SK-N-SH treated with all-trans-retinoic acid at 6 μM for 48 hours (cell line): ENCODE measurements at places on chromosomes 6 and 20.
A peak's percentile ranks its signal among the peaks of the same experiment; 100 is the strongest.

DNA sequence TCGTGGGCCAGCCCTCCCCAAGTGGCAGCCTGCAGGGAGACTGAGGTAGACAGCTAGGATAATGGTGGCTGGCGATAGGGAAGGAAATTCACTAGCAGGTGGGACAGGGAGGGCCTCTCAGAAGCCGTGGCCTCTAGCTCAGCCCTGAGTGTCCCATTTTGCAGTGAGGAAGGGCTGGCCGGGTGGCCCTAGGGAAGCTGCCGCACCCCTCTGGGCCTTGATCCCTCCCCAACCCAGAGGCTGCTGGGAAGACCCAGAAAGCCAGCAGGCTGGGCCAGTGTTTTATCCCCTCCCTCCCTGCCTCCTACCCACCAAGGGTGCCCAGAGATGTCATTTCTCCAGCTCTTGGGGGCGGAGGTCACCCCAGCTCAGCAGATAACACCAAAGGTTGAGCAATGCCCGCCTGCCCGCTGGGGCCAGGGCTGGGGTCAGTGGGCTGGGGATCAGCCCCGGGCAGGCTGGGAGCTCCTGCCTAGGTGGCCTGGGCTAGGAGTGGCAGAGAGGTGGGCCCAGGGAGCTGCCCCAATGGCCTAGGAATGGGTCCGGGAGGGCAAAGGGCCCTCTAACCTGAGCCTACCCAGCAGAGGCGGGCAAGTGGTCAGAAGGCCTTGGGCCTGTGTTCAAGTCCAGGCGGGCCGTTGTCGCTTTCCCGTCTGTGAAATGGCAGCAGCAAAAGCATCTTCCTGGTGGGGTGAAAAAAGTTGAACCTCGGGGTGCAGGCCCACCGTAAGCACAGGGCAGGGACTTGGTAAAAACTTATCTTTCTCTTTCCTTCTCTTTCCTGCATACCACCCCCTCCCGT, 1.6 kb upstream of the CEBPB start:
- no peak for ATAC-seq

DNA sequence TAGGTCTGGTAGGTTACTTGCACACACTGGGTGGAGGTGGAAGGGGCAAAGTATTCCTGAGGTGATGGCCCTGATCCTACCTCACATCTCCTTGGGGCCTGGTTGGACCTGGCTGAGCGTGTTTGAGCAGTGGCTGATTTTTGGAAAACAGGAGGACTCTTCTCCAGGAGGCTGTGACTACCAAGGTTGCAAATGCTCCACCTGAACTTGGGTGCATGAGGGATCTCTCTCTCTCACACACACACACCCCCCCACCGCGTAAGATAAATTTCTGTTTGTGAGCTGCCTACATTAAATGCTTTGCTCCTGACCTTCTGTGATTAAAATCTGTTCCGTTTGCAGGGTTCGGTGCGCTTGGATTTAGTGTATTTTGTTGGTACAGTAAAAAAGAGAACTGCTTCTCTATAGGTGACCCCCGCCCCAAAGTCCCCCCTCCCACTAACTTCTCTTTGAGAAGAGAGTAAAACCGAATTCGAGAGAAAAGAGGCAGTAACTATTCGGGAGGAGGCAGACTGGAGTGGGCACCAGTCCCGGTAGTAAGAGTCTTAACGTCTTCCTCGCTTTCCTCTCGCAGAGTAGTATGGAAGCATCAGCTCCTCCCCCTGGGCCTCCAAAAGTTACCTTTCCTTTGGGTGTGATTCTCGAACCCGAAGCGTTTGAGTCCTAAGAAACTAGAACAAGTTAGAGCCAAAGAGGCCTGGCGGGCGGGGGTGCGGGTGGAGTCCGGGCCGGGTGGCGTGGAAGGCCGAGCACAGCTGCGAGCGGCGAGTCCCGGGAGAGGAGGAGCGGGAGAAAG, 585 bp upstream of the DSE start:
- peak; percentile 57 for ATAC-seq

DNA sequence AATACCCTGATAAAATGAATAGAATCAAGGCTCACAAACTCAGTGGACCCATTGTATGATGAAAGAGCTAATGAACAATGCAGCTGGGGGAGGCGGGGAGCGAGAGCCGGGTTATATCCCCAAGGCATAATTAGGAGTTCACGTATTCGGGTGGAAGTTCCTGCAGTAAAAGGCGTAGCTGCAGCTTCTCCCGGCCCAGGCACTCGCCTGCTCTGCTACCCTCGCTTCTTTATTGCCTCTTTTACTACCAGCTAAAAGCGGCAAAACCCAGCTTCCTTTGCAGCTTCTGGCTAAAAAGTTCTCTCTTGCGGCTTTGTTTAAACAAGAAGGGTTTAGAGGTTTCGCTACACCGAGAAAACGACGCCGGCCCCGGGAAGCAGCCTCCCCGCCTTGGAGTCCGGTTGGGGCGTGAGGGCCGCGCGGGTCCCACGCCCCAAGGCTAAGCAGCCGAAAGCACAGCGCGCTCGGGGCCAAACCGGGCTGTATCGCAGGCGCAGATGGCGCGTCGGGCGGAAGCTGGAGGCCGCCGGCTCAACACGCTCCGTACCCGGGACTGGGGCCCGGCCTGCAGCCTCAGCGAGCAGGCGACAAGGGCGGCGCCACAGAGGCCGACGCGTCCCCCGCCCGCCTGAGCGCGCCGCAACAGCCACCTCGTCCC, 1.6 kb downstream of the ZBTB2 start:
- ATAC-seq, result peak; percentile 71; the same call in 2 of the 3 replicates

- ATAC-seq, result peak; percentile 76
Observed at GRCh38 chr6:34595332-34596184, 39.4 kb upstream of the SPDEF start.

GRCh38 chr6:96340164-96340563, 181.4 kb upstream of the UFL1 start:
- no peak for ATAC-seq
